Right atrium auricular region (tissue), 2 donors: ENCODE measurements at places on chromosomes 12 and 14. TPM values are rescaled to one million over a fixed set of nuclear protein-coding genes. Genes with fewer than 3 reads are reported as not detected.

The ANKS1B gene
- total RNA-seq, result 3.1 TPM

The HCAR2 gene
- total RNA-seq, result not detected

The GNS gene
- total RNA-seq, result 76.5 TPM

The FAM234B gene
- 4.6 TPM for total RNA-seq

The OR11H12 gene
- not detected for total RNA-seq

The METAP2 gene
- total RNA-seq, result 40.8 TPM

The GALNT9 gene
- 10.8 TPM for total RNA-seq

The CLEC12A gene
- total RNA-seq, result 1.3 TPM

The DLK1 gene
- not detected for total RNA-seq

The RHOJ gene
- 5.9 TPM for total RNA-seq

The KRT2 gene
- total RNA-seq, result not detected

The SLC35F4 gene
- total RNA-seq, result not detected

The SYNDIG1L gene
- 0.22 TPM for total RNA-seq

The ZFHX2 gene
- total RNA-seq, result 0.85 TPM

The NOC4L gene
- 9.9 TPM for total RNA-seq

The VWF gene
- total RNA-seq, result 331 TPM

The SDR9C7 gene
- total RNA-seq, result not detected

The TMEM253 gene
- total RNA-seq, result not detected

The TEX22 gene
- total RNA-seq, result 0.16 TPM

The KLRG1 gene
- 1.7 TPM for total RNA-seq

The MSRB3 gene
- 108 TPM for total RNA-seq

The INHBC gene
- total RNA-seq, result not detected

The RNU4-1 gene
- not detected for total RNA-seq

The TAMALIN gene
- total RNA-seq, result 23.2 TPM

The ENDOU gene
- total RNA-seq, result 2.1 TPM

The SLC17A8 gene
- total RNA-seq, result not detected

The METTL3 gene
- 25.1 TPM for total RNA-seq

The MSI1 gene
- total RNA-seq, result 0.93 TPM

The RNF212B gene
- total RNA-seq, result not detected

The PTGDR gene
- 0.28 TPM for total RNA-seq

The SLC16A7 gene
- total RNA-seq, result 139 TPM

The POC1B gene
- total RNA-seq, result 9.8 TPM

The MNAT1 gene
- 29.7 TPM for total RNA-seq

The TAS2R20 gene
- total RNA-seq, result 0.24 TPM

The SCARB1 gene
- total RNA-seq, result 22.6 TPM

The EXOC3L4 gene
- not detected for total RNA-seq

The CFAP251 gene
- total RNA-seq, result 2.2 TPM

The ALG10B gene
- total RNA-seq, result 3.6 TPM

The BHLHE41 gene
- total RNA-seq, result 13.4 TPM

The AACS gene
- total RNA-seq, result 7.4 TPM
